GM12891 (cell line): ENCODE measurements at places on chromosomes 4 and X.

- DNase-seq: no peak
Observed at GRCh38 chr4:169040559-169041261, 30.7 kb upstream of the CBR4 start.

- no peak for DNase-seq
Observed at GRCh38 chr4:121898150-121898549, 27.9 kb upstream of the BBS7 start.

DNA sequence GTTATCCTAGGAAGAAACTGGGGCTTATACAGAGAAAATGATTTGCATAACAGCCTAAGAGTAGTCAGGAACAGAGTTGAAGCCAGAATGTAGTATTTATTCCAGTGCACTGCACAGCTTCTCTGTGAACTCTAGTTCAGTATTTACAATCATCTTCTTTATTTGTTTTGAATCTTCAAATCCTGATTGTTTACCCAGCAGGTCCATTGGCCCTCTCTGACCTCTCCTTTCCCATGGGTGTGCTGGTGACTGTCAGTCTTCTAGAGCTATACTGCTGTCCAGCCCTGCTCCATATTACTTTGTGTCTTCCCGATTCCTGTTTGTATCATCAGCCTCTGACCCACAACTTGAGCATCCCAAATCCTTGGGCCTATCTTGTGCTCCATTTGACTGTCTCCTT lies 301.9 kb upstream of the HS3ST1 start:
- no peak for DNase-seq

- peak; percentile 15 for DNase-seq
Observed at GRCh38 chr4:4182835-4183568, 43.7 kb downstream of the OTOP1 start.

- DNase-seq: no peak
Observed at GRCh38 chr4:36574816-36575215, 293.4 kb downstream of the DTHD1 start.

DNA sequence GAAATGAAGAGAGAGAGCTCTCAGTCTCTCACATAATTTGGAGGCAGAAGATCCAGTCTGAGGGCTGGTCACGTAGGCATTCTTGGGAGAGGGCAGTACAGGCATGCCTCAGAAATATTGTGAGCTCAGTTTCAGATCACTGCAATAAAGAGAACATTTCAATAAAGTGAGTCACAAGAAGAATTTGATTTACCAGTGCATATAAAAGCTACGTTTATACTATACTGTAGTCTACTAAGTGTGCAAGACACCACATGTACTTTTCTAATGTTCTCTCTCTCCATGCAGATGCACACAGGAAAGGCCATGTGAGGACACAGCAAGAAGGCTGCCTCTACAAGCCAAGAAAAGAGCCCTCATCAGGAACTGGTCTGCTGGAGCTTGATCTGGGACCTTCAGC lies 583.5 kb upstream of the FAT1 start:
- no peak for DNase-seq

DNA sequence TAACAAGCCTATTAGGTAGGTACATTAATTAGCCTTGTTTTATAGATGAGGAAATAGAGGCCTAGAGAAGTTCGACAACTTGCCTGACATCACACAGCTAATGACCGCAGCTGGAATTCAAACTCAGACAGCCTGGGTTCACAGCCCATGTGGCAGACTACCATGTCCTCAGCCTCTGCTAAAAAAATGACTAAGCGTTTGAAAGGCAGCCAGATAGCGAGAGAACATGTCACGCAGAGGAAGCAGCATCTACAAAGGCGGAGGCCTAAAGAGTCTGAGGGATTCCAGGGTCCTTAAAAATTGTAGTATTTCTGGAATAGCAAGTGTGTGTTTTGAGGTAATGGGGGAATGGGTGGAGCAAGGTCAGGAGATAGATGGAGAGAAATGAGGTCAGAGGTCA lies 33.2 kb upstream of the BMP15 start:
- DNase-seq: no peak

- DNase-seq: no peak
Observed at GRCh38 chrX:24145303-24146186, 4.0 kb upstream of the ZFX start.

DNA sequence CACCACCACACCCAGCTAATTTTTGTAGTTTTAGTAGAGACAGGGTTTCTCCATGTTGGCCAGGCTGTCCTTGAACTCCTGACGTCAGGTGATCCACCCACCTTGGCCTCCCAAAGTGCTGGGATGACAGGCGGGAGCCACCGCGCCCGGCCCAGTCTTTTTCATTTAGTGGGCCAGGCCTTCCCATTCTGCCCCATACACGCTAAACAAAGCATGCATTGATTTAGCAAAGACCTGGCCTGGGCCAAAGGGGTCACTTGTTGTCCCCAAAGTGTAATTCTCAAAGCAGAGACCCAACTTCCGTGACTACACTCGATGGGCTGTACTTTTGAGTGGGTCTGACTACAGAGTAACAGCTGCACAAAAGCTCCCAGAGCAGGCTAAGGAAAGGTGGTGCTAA lies 29.2 kb downstream of the CNGA2 start:
- no peak for DNase-seq

GRCh38 chr4:53713296-53713695 lies 122.0 kb upstream of the LNX1 start:
- no peak for DNase-seq

DNA sequence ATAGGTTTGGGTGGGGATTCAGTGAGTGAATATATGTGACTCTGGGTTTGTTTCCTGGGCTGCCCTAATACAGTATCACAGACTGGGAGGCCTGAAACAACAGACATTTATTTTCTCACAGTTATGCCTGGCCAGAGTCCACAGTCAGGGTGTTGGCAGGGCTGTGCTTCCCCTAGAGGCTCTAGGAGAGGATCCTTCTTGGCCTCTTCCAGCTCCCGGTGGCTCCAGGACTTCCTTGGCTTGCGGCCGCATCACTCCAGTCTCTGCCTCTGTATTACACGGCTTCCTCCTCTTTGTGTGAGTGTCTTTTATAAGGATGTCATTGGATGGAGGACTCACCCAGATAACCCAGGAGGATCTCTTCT lies 5.2 kb upstream of the JAKMIP1 start:
- DNase-seq: no peak

- DNase-seq: no peak
Observed at GRCh38 chr4:138688408-138689085, 327.0 kb upstream of the NOCT start.

DNA sequence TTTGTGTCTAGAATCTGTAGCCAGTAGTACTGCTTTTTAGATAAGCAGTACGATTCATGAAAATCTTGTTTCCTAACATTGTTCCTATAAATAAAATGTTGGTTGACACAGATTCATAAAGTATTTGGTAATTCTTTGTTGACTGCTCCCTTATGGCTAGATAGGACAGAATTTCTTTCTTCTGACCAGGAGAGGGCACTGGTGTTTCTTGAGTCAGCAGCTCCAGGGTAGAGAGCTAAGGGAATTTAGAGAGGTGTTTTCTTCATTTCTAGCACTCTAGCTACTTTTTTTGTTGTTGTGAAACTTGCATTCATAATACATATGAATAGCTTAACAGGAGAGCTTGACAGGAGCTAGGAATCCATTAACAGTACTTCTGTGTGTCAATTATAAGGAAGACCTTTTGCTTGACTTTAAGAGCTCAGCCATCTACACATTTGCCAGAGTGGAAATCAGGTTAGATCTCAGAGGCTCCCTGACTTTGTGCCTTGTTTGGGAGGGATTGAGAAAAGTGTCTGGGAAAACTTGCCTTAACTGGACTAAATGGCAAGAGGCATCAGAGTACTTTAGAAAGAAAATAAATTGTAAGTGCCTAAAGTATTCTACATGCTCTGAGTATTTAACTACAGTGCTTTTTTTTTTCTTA lies 756.1 kb downstream of the SH3BGRL start:
- DNase-seq: peak; percentile 0
